ENCODE measurements at places on chromosomes 3 and 15.

DNA sequence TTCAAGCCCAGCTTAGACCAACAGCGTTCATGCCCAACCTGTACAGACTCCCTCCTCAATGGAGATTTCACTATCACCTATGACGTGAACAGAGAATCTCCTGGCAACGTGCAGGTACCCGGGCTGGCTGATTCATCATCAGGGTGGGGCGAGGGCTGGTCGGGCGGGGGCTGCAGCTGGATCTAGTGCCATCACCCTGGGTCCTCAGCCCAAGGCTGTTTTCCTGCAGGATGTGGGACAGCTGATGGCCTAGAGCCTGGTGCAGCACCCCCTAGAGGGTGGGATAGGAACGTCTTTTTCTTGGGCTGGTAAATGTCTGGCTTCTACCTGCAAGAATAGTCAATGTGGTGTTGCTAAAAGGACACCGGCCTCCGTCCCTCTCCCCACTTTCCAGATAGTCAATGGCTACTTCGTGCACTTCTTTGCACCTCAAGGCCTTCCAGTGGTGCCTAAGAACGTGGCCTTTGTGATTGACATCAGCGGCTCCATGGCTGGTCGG lies 4.4 kb downstream of the ITIH3 start:
- DNase-seq = no peak

DNA sequence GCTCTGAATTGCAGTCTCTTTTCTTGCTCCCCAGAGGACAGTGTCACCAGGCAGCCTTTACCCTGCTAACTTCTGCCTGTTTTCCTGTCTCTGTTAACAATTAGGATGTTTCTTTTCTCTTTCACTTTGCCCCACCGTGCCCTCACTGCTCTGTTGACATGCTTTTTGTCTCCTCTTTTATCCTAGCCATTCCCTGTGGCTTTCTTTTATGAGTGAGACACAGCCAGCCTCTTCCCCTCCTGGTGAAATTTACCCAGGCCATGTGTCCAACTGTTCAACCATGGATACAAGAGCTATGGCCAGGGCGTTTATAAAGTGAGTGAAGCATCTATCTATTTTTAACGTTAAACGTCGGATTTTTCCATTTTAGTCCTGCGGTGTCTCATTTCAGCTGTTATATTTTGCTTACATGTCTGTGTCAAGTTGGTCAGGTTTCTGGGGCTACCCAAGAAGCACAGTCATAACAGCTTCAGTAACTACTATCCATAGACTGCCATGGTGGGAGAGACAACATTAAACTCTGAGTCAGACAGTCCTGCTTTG lies 443.2 kb upstream of the AZI2 start:
- no peak for DNase-seq

DNA sequence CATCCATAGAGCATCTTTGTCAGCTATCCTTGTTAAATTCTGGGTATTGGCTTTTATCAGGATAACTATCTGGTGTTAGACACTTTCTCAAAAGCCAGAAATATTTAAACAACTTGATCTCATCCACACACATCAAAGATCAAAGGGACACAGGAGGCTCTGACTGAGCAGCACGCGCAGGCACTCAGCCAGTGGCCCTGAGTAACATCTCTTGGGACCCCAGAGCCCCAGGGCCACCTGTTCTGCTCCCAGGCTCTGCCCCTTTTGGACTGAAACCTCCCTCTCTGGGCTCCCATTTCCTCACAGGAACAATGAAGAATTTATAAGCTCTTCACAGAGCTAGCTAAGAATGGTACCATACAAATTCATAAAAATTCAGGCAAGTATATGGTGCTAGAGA lies 16.1 kb downstream of the ATP10A start:
- peak; percentile 33 for DNase-seq

DNA sequence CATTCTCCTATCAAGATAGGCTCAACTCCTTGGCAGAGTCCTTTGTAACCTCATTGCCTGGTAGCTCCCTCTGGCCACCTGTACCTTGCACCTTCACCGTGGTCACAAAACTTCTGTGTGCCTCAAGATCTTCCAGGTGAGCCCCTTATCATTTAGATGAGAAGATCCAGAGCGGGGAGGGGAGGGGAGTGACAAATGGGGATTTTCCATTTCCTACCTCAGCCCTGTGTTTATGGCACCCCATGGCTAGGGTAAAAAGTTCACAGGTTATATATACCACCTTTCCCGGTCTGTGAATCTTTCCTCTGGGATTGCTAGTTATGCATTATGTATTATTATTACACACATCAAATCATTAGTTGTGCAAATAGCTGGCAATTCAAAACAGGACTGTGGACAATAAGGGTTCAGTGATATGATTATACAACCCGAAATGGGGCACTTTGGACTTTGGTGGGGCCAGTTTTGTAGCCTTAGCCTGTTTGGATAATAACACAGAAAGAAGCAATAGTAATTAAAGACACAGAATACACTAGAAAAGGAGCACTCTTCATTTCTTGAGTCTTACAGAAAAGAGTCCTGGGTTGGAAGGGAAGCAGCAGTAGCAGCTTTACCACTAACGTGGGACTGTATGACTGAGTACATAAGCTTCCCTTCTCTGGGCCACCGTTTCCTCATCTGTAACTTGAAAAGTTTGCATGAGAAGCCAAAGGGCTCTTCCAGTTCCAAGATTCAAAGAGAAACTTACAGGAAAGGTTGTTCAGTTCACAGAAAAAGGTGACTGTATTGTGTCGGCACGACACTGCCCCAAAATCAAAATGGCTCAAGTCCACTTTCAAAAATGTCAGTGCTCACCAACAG lies 7.1 kb downstream of the TLE3 start:
- DNase-seq = no peak

GRCh38 chr3:184255291-184256039 lies 5.9 kb downstream of the CAMK2N2 start:
- DNase-seq = no peak

- no peak for DNase-seq
These were observed 500.1 kb downstream of the MFSD1 start for GRCh38 chr3:159301961-159302360.

Data from NCI-H2171 (cell line).